ENCODE measurements at places on chromosomes 3 and 15.

- DNase-seq = no peak
Observed at GRCh38 chr15:65254758-65255157, 31.9 kb downstream of the PARP16 start.

GRCh38 chr3:37864904-37865303 lies 3.2 kb downstream of the CTDSPL start:
- DNase-seq = no peak

- peak; percentile 67 for DNase-seq
Observed at GRCh38 chr15:77464129-77464865, 43.6 kb downstream of the HMG20A start.

GRCh38 chr3:105853801-105854432 lies 14.9 kb downstream of the CBLB start:
- DNase-seq = no peak

DNA sequence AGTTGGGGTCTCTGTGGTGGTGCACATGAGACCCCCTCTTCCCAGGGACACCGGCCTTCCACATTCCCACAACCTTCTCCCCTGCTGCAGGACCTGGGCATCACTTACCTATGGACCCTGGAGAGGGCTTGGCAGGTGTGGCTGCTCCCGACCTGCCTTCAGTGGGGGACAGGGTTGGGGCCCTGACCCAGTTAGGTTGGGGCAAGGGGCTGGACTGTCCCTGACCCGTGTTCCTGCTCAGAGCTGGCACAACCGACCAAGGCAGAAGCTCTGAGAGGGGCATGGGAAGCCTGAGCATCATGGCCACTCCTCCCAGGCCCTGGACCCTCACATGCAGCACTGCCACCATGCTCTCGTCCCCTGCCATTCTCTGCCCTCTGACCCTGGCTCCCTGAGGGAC lies 6.1 kb downstream of the NBEAL2 start:
- no peak for DNase-seq

DNA sequence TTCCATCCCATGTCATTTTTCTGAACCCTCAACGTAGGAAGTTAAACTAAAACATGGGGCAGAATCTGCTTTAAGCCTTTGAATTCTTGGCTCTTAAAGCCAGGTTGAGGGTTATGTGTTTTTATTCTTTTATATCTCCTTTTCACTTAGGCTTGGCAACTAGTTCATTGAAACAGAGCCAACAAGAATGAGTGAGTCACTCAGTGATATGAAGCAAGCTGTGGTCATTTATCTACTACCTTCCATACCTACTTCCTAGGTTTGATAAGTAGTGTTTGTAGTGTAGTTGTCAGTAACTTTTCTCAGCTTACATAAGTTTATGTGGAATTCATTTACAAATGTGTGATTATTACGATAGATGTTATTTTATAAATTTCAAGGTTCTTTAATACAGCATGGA lies 67.4 kb downstream of the SNRPN start:
- DNase-seq = peak; percentile 75

DNA sequence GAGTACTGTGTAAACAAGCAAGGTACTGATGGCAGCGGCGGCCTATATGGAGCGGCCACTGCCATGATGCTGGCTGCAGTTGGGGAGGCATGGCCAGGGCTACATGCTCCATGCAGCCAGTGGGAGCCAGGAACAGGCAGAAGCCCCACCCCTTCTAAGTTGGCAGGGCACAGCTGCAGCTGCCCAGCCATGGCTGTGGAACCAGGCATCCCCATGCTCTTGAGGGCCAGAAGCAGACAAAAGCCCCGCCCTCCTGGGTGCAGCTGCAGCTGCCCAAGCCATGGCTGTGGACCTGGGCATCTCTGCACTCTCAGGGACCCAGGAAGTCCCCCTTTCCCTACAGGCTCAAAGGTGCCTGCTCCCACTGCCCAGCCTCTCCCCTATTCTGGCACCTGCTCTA lies 150.9 kb downstream of the FMN1 start:
- no peak for DNase-seq

- no peak for DNase-seq
Observed at GRCh38 chr3:8975081-8976020, 12.1 kb upstream of the RAD18 start.

- no peak for DNase-seq
Observed at GRCh38 chr3:139318431-139318816, 25.4 kb upstream of the MRPS22 start.

DNA sequence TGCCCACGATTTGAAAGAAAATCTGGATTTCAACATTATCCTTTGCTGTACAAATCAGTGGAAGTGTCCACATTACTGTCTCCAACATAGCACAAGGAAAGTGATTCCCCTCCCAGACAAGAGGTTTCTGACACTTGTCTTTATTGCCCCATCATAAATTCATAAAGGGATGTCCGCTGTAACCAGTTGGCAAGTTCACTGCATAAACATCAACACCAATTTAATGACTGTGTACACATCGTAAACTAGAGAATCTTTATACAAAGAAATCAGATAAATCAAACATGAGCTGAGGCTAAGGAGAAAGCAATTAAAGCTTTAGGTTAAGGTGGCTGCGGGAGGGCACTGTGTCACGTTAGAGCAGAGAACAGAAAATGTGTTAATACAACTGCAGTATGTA lies 129.8 kb downstream of the MEIS2 start:
- DNase-seq = no peak

GRCh38 chr3:24254649-24255048 lies 240.0 kb downstream of the THRB start:
- peak; percentile 79 for DNase-seq

DNA sequence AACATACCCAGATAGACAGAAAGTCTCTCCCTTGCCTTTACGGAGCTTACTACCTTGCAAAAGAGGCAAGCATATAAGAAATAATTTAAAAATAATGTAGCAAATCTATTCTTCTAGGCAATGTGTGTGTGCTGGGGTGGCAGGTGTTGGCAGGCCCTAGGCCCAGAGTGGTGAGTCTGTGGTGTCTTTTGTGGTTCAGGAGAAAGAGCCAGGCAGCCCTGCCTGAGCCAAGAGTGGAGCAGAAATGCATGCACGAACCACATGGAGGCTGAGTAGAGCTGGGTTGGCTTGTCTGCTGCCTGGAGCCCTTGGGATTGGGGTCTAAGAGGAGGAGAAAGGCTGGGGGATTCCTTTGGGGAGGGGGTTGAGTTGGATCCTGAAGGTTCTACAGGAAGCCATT lies 70.2 kb upstream of the MYZAP start:
- DNase-seq = no peak

DNA sequence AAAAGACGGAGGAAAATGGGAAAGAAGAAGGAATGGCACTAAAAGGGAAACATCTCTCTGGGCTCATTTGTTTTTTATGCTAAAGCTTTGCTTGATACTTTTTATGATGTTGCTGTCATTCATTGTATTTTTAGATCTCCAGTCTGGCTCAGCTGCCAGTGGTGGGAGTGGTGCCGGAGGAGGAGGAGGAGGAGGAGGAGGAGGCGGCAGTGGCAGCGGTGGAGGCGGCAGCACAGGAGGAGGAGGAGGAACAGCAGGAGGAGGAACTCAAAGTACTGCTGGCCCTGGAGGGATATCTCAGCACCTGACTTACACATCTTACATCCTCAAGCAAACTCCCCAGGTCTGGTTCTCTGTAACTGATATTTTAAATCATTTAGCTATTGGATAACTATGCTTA lies 49.6 kb downstream of the MAP6D1 start:
- peak; percentile 40 for DNase-seq

DNA sequence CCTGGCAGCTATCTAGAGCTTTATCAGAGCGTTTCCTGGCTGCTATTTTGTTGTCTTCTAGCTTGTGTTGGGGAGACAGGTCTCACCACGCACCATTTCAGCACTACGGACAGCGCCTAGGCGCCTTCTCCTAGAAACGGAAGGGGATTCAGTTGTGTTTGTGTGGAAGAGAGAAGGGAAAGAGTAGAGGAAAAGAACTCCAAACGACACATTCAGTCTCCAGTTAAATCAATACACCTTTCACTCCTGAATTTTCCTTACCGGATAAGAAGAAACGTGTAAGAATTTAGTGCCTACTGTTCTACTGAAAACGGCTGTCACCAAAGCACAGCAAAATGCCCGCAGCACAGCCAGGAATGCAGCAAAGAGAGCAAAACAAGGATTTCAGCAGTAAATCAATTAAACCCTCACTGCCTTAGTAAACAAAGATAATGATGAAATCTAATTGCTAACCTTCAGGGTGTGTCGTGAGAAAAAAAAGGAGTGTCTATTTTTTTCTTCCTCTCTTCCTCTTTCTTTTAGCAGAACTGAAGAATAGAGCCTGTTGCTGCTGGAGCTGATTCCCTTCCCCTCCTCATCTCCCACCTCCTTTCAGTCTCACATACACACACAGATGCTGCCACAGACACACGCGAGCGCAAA lies 412 bp upstream of the CTXN2 start:
- DNase-seq = peak; percentile 75

DNA sequence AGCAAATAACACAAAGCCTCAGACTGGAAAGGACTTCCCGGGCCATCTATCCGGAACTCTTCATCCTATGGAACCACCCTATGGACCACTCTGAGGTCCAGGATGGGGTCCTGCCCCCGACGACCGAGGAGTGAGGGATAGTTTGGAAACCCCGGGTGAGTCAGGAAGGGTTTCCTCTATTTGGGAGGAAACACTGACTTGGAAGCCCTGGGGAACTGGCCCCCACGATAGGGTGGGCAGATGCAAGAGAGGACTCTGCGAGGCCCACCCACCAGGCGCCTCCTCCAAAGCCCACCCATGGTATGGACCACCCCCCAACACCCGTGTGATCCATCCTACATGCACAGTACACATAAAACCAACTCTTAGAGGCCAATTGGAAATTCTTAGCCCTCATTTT lies 69.4 kb downstream of the CPN2 start:
- no peak for DNase-seq

- DNase-seq = peak; percentile 84
Observed at GRCh38 chr3:43522727-43523362, 99.0 kb downstream of the ANO10 start.

DNA sequence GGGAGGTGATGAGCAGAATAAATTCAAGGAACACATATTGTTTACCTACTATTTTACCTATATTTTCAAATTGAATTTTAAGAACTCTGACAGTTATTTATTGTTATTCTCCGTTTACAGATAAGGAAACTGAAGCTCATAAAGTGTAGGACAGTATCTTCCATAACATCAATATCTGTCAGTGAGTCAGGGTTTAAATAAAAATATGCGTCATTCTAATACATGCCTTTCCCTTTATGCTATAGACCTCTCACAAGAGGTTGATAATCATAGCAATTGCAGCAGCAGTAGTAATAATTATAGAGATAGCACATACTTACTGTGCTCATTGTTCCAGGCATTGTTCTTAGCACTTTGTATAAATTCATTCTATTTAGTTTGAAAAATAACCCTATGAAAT lies 101.1 kb downstream of the EPHA6 start:
- DNase-seq = no peak

DNA sequence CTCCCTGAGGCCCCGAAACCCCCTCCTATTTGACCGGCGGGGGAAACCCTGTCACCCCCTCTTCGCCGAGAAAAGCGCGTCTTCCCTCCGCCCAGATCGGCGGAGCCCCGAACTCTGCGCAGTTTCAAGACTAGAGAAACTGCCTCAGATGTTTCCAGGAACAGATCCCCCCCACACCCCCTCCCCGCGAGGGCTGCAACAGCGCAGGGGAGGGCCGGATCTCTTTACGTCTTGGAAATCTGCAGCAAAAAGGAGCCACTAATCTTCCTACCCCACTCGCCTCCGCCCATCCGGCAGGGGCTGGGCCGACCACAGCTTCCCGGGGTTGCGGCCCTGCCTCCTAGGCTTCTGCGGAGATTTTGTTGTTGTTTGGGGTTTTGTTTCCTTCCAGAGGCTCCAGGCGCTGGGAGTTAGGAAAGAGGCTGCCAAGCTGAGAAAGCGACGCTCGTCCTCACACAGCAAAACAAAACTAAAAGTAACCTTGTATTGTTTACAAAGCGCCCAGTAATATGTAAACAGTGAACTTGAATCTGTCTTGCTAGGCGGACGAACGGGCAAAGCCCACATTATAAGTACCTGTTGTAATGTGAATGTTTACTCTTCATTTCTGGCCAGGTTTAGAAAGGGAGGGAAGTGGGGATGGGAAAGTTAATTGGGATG lies 2.2 kb downstream of the FOXB1 start:
- peak; percentile 24 for DNase-seq

GRCh38 chr15:62344806-62345539 lies 179.9 kb upstream of the C2CD4B start:
- DNase-seq = peak; percentile 45

Data from iris pigment epithelial cell (primary cell).